ENCODE measurements at places on chromosomes 12 and 14.

DNA sequence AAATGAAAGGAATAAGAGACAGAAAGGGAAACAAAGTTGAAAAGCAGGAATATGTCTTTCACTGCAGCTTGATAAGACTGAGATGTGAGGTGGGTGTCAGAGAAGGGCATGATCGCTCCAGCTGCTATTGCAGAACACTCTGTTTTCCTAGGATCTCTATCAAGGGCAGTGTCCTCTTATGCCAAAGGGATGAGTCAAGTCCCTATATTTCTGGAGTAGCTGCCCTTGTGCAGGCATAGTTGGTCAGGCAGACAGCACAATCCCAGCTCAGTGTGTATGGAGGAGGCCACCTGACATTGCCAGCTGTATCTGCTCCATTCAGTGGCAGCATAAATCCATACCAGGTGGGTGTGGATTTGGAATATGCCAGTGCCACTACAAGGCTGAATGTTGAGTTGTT lies 101.6 kb downstream of the DAD1 start:
- no peak for DNase-seq

- DNase-seq = no peak
Measured at GRCh38 chr12:21613931-21614330, 9.3 kb upstream of the GYS2 start.

- no peak for DNase-seq
Measured at GRCh38 chr12:60977966-60978365, 1282.2 kb upstream of the USP15 start.

DNA sequence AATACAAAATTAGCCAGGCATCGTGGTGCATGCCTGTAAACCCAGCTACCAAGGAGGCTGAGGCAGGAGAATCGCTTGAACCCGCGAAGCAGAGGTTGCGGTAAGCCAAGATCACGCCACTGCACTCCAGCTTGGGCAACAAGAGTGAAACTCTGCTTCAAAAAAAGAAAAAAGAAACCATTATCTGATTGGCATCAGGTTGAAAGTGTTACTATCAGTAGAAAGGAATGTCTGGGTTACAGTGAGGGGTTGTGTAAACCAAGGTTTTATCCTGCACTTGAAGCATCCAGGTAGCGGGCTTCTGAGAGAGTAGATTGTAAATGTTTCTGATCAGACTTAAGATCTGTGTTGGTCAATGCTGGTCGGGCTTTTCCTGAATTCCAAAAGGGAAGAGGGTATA lies 14.1 kb upstream of the OXA1L start:
- DNase-seq = no peak

DNA sequence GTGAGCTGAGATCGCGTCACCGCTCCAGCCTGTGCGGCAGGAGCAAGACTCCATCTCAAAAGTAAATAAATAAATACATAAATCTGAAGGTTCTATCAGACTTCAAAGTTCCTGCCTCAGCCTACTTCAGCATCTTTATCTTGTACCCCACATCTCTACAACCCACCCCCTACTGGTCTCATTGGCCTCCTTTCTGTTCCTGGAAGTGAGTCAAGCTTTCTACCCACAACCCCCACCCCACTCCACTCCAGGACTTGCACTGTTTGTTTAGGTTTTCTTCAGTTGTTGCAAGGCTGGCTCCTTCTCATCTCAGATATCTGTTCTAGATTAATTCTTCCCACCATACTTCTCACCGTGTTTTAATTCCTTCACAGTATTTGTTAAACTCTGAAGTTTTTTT lies 714 bp upstream of the PSMC6 start:
- DNase-seq = no peak

DNA sequence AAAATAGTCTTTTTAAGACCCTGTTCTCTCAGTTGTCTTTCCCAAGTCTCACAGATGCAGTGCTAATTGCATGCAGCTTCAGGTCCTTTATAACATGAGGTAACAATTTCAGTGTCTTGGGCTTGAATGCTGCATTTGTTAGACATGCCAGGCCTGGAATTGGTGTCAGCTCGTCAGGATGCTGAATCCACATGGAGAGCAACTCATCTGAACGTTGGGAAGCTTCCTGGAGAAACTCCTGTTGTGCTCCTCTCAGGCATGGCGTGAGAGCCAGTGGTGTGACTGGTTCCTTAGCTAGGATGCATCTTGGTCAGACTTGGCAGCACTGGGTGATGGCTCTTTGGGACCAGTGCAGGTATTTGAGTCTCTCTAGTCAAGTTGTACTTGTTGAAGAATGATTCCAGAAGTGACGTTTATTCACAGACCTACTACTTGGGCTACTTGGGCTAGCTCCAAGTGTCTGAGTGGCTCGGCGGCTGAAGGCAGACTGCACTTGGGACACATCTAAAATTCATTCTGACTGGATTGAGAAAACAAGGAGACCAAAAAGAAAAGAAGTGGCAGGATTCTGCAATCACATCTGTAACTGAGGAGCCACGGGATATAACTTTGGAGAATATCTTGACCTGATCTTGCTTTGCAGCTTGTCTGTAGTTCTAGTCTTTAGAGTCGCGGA lies 134.8 kb upstream of the ARHGAP5 start:
- DNase-seq = no peak

- no peak for DNase-seq
Measured at GRCh38 chr12:96478011-96478410, 11.4 kb upstream of the CFAP54 start.

DNA sequence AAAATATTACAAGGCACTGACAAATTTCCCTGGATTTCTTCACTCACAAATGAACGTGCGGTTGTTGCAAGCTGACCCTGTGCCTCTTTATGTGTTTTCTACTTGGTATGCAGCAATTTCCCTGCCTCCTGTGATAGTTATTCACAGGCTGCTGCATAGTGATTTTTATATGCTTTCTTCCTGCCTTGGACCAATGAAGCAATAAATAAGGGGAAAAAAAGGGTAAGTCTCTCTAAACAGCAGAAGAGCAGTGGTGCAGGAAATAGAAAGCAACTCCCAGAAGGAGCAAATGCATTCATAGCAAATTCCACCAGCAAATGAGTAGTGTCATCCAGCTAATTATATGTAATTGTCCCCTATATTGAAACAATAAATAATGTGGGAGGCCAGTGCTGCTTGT lies 737.9 kb downstream of the GALC start:
- DNase-seq = no peak

GRCh38 chr12:92502417-92503028 lies 200.3 kb upstream of the PLEKHG7 start:
- DNase-seq = no peak

DNA sequence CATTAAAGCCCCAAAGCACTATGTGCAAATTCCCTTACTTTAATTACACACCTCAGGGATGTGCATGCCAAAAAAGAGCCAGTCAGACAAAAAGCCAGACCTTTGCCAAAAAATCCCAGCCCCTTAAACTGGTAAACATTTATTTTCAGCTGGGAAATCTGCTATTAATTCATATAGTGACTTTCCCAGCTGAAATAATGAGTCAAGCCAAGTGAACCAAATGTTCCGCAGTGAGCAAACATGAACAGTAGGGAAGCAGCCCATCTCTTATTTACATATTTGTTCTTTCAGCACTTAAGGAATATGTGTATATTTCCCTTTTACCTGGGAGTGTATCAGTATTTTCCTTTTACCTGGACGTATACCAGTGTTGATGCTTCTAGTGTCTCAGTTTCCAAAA lies 44.0 kb upstream of the OTX2 start:
- no peak for DNase-seq

DNA sequence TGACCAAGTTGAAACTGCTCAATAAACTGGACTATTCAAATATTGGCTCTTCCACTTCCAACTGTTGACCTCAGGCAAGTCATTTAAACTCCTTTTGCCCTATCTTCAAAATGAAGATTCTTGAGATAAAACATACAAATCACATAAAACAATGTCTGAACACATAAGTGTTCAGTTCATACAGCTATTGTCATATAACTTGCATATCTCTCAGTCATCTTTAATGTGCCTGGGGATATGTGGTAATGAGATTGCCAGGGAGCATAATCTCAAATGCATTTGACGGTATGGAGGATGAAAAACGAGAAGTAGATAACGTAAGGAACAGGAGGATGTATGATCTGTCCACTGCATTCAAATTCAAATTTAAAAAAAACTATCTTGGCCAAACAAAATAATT lies 237.0 kb upstream of the DIO2 start:
- no peak for DNase-seq

- DNase-seq = peak; percentile 56
Measured at GRCh38 chr12:120012067-120012621, 23.1 kb downstream of the BICDL1 start.

DNA sequence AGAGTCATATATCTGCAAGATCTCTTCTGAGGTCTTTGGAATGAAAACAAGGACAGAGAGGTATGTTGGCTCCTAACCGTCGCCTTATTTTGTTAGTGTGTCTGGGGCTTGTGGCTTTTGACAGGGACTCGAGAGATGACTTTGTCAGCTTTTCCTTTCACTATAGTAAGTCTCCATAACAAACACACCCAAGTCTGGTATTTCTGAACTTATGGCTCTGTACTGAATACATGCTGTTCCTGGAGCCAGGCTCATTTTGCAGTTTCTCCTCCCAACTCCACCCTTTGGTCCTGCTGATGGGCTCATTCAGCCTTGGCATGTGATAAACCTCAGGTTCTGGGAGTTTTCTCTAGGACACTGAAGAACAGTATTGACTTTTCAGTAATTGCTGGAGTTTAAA lies 27.7 kb upstream of the TMED10 start:
- DNase-seq = no peak

GRCh38 chr12:6146951-6147350 lies 22.5 kb upstream of the VWF start:
- DNase-seq = no peak

DNA sequence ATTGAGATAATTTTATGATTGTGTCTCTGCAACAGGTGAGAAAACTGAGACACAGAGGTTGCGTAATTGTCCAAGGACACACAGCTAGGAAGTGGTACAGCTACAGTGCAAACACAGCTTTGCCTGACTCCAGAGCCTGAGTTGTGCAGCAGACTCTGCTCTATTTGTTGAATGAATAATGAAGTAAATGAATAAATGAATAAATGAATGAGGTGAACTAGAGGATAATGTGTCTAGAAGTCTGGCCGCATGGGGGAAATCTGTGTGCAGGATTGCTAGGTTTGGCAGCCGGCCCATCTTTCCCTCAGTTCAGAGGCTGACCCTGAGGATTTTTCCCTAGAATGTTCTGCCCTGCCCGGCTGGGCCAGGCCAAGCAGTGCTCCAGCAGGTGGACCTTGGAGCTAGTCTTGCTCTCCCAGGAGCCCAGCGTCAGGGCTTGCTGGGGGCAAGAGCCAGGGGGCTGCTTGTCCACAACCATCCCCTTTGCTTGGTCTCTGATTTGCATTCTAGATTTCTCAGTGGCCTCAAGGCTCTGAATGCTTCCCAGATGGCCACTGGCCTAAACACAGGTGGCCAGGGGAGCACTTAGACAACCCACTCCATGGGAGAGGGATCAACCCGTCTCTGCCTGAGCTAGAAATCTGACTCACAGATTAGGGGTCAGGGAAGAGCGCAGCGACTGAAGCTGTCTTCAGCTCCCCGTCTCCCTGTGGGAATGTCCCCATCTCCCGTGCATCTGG lies 225.2 kb downstream of the C12orf75 start:
- DNase-seq = no peak

DNA sequence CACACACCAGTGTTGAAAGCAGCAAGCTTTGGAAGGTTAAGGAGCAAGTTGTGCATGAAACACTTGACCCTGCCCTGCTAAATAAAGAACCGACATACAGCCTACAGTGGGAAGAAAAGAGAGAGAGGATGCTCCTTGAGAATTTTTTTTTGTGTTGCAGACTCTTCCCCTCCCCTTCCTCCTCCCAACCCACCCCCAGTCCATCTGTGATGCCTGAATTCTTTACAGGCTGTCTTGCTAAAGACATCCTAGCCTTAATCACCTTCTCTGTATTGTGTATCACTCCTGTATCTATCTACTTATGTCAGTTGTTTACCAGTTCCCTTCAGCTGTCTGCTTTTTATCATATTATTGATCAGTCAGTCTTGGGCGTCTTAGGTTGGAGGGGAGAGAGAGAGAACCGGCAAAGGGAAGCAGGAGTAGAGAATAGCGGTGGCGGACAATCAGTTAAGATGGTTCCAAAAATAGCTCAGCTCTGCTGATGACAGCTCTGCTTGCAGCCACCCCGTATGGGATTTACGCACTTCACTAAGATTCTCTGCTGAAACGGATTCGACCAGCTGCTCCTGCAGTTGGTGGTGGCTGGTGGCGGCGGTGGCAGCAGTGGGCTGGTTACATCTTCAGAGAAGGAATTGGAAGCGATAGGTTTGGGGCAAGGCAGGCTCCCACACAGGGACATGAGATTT lies 664.7 kb downstream of the NRXN3 start:
- DNase-seq = no peak

GRCh38 chr12:89029961-89030360 lies 322.3 kb downstream of the DUSP6 start:
- no peak for DNase-seq

- no peak for DNase-seq
Measured at GRCh38 chr12:62268956-62269355, 8.8 kb downstream of the USP15 start.

DNA sequence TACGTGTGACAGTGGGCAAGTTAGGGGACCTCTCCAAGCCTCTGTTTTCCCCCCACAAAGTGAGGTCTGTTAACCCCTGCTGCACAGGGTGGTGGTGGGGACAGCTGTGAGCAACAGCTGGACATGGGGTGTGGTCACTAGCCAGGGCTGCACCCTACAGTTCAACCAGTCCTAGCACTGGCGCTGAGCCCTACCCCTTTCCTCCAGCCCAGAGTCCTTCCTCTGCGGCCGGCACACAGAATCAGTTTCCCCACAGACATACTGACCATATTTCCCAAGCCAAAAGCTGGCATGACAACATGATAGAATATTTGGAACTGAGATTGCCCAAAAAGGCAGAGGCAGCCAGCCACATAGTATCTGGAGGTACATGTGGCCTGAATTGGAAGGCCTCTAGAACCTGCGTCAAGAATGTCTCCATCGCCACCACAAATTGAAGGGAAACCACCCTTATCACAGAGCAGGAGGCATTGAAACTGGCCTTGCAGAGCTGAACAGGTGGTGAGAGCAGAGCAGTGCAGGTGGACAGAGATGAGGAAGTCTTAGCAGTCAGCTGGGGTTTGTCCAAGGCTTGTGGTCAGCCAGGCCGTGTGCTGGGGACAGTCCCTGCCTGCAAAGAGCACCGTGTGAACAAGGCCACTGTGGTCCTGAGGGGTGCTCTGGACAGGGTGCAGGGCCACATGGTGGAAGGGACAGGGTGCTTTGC lies 21.2 kb downstream of the DEGS2 start:
- no peak for DNase-seq

DNA sequence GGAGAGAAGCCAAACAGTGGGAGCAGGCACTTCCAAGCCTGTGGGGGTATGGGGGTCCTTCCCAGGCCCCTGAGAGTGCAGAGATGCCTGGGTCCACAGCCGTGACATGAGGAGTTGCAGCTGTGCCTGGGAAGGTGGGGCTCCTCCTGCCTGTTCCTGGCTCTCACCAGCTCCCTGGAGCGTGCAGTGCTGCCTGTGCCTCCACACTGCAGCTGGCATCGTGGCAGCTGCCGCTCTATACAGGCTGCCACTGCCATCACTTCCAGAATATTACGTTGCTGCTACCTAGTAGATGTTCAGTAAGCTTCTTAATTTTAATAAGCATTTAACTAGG lies 223.7 kb downstream of the KCNC2 start:
- DNase-seq = no peak
